Stimulated activated CD4-positive, alpha-beta T cell treated with anti-CD3 and anti-CD28 coated beads, Interleukin-4, amount 100 ng/mL, for 1 hour (primary cell): ENCODE measurements at places on chromosomes 11 and 22.

DNA sequence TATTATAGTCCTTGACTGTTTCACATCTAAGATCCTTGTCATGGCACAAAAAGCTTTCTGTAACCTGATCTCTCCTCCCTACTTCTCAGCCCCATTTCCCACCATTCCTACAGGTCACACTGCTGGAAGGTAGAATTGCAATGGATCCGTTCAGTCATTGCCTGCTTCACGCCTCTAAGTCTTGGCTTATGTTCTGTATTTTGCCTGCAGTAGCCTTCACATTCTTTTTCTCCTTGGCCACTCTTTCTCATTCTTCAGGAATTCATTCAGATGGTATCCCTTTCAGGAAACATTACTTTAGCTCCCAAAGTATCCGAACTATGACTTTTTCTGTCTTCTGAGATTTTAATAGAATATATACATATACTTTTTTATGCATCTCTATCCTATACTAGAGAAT is 731.5 kb downstream of the NTM start:
- DNase-seq, result no peak

DNA sequence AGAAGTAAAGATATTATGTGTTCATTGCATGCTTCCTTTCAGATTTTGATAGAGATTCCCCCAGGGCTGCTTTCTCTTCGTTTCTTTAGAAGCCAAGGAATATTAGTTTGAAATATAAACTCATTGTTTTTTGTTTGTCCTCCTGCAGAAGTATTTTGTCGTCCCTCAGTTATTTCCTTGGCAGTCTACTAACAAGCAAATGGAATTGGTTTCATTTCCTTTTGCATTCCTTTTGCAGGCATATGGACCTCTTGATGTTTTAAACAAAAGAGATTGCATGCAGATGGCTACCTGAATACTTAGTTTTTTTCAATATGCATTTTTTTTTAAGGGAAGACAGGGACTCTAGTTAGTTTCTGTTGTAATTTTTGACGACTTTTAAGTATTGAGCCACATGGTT is 62.2 kb downstream of the BCL2L13 start:
- no peak for DNase-seq

- DNase-seq, result peak; percentile 6
Observed at GRCh38 chr11:45045683-45046471, 95.2 kb upstream of the TP53I11 start.

DNA sequence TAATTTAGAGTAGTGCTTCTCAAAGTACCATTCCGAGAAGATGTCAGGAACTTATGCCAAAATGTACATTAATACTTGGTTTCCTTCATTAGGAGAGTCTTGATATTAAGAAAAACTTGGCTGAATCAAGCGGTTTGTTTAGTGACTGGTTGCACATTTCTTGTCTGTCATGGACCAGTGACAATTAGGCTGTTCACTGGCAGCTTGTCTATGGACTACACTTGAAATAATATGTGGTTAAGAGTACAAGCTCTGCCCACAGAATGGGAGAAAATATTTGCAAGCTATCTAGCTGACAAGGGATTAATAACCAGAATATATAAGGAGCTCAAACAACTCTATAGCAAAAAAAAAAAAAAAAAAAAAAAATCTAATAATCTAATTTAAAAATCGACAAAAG is 24.6 kb downstream of the COA4 start:
- no peak for DNase-seq
